ENCODE measurements at places on chromosomes 3 and 15.
A peak's percentile ranks its signal among the peaks of the same experiment; 100 is the strongest.

DNA sequence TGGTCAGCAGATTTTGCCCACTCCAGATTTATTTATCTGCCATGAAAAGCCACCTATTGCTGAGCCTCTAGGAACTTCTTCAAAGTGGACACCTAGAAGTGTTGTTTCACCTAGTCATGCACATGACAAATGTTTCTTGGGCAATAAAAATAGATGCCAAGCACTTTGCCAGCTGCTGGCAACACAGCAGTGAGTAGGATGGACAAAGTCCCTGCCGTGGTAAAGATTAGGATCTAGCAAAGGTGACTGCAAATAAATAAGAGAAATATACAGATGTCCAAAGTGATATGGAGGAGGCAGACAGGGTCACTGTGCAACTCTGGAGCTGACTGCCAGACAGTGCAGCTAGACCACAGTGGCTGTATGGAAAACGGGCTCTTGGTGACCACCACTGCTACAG, 137.9 kb downstream of the SUCLG2 start:
- no peak for DNase-seq

GRCh38 chr3:44284949-44285348, 43.3 kb downstream of the TOPAZ1 start:
- no peak for DNase-seq

DNA sequence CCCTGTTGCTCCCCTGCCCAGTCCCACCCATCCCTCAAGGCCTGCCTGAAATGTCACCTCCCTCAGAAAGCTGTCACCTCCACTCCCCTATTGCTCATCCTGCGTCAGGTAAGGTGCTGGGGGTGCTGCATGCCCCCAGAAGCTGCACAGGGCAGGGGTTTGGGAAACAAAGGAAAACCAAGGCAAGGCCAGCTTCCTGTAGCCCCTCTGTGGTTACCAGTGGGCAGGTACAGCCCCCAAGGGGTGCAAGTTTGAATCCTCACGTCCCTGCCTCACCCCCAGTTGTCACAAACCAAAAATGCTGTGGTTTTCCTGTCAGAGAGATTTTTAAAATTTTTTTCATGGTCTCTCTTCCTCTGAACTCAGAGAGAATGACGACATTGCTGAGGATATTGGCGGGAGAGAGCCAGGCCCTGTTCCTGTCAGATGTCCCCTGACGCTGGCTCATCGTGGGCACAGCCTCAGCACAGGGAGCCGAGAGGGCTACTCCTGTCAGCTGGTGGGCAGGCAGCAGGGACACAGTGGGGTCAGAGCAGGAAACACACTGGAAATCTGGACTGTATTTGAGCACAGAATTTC, 27.0 kb downstream of the PSTPIP1 start:
- DNase-seq: no peak

GRCh38 chr3:79012530-79012913, 755.3 kb downstream of the ROBO1 start:
- DNase-seq: no peak

- no peak for DNase-seq
These were observed 3.1 kb downstream of the KAT2B start for GRCh38 chr3:20043396-20043795.

DNA sequence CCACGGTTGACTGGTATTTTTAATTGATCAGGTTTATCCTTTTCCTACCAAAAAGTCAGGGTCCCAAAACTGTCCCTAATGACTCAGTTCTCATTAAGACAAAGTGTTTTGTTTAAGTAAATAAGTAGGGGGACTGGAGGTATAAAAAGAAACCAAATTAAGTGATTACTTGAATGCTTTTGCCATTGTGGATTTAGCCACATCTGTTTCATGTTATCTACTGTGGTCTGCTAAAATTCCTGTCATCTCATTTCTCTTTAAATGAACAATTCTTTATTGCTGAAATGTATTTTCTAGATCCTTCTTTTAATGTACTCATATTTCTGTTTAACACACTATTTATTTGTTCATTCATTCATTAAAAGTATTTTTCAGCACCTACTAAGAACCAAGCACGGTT, 625.9 kb upstream of the ADAMTS9 start:
- no peak for DNase-seq

GRCh38 chr3:187107989-187108388, 31.3 kb downstream of the RPL39L start:
- no peak for DNase-seq

DNA sequence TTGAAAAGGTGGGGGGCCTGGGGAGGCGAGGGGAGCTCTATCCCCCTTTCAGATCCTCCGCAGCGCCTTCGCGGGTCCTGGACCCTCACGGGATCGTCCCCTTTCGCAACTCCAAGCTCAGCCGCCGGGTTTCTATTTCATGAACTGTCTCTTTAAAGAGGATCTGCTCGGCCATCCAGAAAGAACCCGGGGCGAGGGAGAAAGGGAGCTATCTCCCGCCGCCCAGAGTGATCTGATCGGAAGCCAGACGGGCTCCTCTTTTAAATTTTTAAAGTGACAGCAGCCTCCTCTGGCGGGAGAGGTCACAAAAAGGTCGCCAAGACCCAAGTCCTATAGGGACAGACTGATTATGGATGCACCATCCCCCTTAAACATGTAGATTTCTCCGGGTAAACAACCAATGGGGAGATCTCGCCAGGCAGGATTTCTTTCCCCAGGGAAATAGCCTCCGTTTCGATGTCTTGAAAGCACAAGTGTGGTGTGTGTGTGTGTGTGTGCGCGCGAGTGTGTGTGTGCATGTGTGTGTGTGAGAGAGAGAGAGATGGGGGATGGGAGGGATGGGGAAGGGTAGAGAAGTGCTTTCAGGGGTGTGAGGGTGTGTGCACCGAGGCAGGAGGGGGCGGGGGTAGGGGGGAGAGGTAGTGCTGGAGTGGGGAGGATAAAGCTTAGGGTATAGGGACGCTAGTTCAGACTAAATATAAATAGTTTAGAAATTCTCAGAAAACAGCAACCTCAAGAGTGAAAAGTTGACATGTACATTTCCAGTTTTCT, 516.1 kb downstream of the MECOM start:
- no peak for DNase-seq

DNA sequence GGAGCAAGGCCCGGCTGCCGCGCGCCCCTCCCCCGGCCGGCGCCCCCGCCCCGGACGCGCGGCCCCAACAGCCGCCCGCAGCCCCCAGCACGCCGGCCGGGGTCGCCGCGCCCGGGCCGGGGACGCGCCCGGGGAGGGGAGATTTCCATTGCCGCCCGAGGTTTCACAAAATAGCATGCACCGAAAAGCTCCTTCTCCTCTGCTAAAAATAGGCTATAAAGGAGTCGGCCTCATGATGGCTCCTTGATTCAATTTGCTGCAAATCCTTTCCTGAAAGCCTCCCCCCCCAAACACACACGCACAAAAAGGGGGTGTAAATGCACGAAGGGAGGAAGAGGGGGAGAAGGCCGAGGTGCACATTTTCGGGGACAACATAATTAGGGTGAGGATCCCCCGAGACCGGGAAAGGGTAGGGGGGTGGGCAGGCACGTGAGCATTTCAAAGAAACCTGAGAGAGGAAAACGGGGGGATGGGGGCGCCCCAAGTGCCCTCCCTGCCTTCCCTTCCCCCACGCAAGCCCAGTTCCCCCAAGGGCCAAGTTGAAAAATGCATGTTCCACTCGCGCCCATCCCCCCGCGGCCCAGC, 734 bp downstream of the TBL1XR1 start:
- DNase-seq: peak; percentile 60

GRCh38 chr15:63211549-63211948, 22.1 kb downstream of the RAB8B start:
- DNase-seq: no peak

DNA sequence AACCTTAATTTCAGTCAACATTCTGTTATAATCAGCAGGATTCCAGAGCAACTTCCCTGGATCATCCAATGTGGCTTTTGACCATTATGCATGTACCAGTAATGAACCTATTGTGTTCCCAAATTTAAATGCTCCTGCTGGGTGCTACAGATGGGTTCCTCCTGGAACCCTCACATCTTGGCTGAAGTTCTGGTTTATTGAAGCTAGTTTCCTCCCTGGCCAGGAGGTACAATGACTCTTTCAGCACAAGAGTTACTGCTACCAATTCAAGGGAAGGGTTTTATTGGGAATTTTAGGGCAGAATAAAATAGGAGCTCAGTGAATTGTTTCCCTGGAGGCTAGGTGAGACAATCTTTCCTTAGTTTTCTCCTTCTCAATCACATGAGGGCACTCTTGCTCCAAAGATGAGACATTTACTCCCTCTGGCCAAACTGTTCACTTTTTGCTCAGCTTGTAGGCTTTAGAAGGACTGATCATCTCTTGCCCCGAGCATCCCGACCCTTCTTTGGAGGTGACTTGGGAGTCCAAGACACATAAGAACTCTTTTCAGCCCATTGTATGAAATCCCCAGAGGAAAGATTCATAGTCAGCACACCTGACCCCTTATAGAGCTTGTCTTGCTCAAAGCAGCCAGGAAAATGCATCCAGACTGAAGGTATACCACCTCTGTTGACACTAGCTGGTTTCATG, 8.8 kb upstream of the NPHP3 start:
- DNase-seq: peak; percentile 70

DNA sequence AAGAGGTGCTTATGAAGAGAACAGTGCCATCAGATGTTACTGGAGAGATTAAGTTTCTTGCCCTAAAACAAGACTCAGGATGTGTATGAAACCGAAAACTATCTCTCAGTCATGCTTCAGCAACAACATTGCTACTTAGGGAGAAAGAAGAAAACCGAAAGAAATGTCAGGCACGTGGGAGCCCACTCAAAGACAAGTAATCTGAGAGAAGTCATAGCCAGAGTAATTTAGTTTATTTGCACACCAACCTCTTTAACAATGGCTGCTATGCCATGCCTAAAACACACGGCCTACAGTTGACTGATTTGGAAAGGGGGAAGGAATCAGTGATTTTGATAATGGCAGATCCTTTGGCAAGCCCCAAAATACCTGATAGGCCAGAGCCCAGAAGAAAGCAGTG, 162.9 kb downstream of the TIGIT start:
- no peak for DNase-seq

DNA sequence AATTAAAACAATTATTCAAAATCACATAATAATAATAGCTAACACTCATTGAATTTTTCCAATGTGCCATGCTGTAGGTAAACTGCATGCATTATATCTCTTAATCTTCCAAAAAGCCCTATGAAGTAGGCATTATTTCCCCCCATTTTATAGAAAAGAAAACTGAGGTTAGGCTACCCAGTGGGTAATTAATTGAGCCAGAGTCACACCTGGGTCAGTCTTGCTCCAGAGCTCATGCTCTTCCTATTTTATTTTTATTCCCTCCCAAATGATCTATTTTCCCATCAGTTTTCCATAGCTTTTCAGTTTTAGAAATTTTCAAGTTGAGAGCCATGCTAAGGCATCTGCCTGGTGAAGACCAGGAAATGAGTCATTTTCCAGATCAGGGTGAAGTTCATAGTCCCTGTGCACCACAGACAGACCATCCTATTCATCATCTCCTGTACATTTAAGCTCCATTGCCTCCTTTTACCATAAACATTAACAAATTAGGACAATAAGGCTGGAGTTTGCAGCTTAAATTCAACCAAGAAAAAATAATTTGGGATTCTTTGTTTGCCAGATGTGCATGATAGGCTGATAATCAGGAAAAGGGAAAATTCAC, 417.3 kb downstream of the OTOL1 start:
- no peak for DNase-seq

DNA sequence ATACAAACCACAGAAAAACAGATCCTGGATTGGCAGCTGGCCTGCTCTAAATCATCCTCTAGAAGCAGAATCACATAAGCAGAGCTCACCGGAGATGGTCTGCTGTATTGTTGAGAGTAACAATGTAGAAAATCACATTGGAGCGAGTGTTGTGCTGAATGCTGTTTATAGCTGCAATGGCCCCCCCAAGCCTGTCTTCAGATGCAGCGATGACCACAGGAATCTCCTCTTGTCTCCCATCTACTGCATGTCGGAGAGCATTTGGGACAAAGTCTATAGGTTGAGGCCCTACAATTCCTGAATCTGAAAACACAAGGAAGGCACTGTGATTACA, 8.0 kb downstream of the GLT8D1 start:
- no peak for DNase-seq

Measured in cerebellar cortex (tissue), 1 donor.